ENCODE measurements at places on chromosomes 16 and 17. TPM values are rescaled to one million over a fixed set of nuclear protein-coding genes. Genes with fewer than 3 reads are reported as not detected.

GRCh38 chr17:74197801-74198200 lies 5.7 kb upstream of the RPL38 start:
- no peak for DNase-seq

Gene EPX
- total RNA-seq: not detected

- DNase-seq: no peak
Observed at GRCh38 chr16:4136229-4136813, 20.1 kb upstream of the ADCY9 start.

GRCh38 chr17:48427598-48427997 lies 2.4 kb downstream of the SKAP1 start:
- DNase-seq: peak; percentile 90

Gene EARS2
- total RNA-seq: 31.4 TPM

DNA sequence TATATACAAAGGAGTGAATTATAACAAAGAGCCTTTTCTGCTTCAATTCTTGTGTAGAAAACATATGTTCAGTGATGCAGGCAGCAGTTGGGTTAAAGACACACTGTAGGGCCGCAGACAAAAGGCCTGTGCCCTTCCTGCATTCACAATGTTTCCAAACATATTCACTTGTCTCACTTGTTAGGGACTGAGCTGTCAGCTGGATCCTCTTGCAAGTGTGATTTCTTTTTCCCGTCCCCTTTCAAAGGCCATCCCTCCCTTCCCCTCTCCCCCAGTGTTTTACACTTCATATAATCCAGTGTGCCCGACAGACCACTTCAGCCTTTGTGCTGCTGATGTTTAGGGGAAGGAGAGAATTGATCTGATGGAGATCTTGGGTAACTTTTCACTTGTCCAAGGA lies 217.0 kb downstream of the FTO start:
- DNase-seq: no peak

DNA sequence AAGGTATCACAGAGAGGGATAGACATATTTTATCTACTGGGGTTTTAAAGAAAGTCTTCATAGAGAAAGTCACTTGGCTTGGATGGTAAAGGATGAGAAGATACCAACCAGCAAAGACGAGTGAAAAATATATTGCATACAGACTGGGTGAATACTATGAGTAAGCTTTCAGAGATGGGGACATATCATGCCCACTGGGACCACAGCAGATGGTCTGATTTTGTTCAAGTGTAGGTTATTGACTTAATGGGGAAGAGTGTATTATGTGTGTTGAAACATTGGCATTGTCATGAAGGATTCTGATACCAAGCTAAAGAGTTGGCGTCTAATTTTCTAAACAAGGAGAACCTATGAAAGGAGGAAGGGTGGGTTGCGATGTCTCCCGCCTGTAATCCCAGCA lies 13.8 kb upstream of the MMD start:
- no peak for DNase-seq

- DNase-seq: no peak
Observed at GRCh38 chr16:7231762-7232161, 100.9 kb upstream of the RBFOX1 start.

Gene CDT1
- 93.2 TPM for total RNA-seq

Gene SULT1A4
- 2.7 TPM for total RNA-seq

Gene METTL26
- total RNA-seq: 146 TPM

Gene TNFRSF17
- not detected for total RNA-seq

Gene NEUROD2
- total RNA-seq: not detected

GRCh38 chr16:23318639-23319038 lies 16.5 kb downstream of the SCNN1B start:
- no peak for DNase-seq

- no peak for DNase-seq
Observed at GRCh38 chr17:15999974-16000827, 577 bp downstream of the TTC19 start.

- peak; percentile 80 for DNase-seq
Observed at GRCh38 chr16:138049-138417, 440 bp downstream of the NPRL3 start.

- DNase-seq: peak; percentile 16
Observed at GRCh38 chr17:27216836-27217235, 77.1 kb upstream of the WSB1 start.

- DNase-seq: no peak
Observed at GRCh38 chr17:77502626-77503292, 362.0 kb downstream of the SEC14L1 start.

- no peak for DNase-seq
Observed at GRCh38 chr17:6048486-6048885, 21.7 kb upstream of the WSCD1 start.

Gene CBX2
- 8.2 TPM for total RNA-seq

- peak; percentile 93 for DNase-seq
Observed at GRCh38 chr16:3021449-3022207, 1.5 kb downstream of the TNFRSF12A start.

GRCh38 chr17:79842656-79843473 lies 3.6 kb upstream of the CBX4 start:
- DNase-seq: peak; percentile 75

- DNase-seq: peak; percentile 53
Observed at GRCh38 chr16:70809392-70810060, 8.6 kb upstream of the VAC14 start.

GRCh38 chr16:10668322-10669045 lies 26.2 kb downstream of the TEKT5 start:
- DNase-seq: peak; percentile 61

DNA sequence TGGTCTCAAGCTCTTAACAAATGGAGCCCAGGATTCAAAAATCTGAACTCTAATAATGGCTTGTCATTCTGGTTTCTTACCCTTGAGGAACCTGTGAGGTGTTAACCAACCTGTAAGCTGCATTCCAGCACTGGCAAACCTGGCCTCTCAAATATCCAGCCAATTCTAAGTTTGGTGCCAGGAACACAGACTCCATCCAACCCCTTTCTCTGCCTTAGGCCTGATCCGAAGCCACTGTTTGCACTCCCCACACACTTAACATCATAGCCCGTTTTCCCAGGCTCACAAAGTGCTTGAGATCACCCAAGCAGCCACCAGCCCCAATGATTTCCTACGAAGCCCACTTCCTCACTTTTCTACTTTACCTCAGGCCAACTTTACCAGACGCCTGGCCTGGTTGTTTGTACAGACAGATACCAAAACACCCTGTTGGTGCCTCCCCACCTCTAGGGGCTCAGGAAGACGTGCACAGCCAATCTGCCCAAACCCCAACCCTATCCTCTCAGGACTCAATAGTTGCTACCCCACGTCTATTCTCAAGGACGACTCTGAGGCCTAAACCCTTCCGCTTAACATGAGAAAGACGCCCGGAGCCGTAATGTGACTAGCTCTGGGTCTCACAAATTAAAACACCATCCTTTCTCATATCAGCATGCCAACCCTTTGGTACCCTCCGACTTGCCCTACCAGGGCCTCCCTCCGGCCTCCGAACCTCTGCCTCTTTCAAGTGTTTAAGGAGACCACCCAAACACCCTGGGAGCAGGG lies 3.2 kb upstream of the PER1 start:
- DNase-seq: peak; percentile 78

DNA sequence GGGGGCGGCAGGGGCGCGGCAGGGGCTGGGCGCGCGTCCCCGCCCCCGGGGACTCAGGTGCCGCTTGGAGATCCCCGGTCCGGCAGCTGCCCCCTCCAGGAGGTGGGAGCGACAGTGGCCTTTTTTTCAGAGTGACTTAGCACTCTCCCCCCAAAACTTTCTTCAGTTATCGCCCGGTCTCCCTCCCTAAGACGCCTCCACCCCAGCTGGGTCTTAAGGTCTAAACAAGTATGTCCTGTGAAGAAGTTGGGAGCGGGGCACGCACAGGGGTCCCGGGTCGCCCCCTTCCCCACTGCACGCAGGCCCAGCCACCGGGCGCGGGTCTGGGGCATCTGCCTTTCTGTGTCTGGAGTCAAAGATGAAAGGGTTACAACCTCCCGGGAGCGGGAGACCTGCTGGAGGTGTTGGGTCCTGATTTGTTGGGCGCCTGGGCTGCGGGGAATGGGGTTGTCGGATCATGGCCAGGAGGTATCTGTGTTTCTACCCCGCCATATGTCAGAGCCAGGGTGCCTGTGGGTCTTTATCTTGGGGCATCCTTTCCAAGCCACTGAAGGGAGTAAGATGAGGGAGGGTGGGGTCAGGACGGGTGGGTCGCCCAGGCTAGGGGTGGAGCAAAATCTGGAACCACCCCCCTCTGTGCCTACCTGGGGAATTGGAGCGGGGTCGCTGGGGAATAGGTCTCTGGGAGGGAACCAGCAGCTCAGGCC lies 757 bp downstream of the FMNL1 start:
- peak; percentile 86 for DNase-seq

GRCh38 chr16:72947379-72948237 lies 100.3 kb downstream of the ZFHX3 start:
- no peak for DNase-seq

DNA sequence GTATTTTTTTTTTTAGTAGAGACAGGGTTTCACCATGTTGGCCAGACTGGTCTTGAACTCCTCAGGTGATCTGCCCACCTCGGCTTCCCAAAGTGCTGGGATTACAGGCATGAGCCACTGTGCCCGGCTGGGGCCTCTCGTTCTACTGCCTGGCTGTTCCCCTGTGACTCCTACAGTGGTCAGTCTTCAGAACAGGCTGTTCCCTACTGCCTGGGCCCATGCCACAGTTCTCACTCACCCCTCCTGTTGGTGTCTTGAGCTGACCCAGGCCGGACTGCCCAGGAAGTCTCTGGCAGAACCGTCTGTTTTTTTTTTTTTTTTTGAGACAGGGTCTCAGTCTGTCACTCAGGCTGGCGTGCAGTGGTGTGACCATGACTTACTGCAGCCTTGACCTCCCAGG lies 3.3 kb downstream of the CDK3 start:
- no peak for DNase-seq

Gene KRT15
- not detected for total RNA-seq

DNA sequence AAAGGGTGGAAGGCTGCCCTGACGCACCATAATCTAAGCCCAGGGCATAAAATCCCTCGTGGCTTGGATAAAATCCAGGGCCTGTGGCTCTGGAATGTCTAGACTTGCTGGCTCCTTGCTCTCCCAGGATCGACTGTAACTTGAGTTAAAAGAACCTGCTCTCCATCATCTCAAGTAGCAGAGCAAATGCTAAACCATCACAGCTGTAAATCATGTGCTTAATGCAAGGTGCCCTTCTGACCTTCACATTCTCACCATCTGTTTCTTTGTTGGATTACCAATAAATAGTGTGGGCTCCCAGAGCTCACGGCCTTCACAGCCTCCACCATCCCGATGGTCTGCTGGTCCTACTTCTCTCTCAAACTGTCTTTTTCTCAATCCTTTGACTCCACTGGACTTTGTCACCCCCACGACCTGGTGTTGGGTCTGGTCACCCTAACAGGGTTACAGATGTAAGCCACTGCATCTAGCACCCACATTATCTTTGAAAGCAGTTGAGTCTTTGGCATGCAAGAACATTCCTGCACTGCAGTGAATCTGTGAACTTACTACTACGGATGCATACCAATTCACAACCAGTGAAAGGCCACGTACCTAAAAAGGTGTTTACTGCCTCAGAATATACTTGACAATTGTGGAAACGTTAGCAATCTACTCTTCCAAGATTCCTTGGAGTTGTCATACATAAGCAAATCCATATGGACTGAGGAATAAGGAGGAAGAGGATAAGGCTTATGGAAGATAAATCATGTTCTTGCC lies 15.3 kb downstream of the RSL1D1 start:
- no peak for DNase-seq

GRCh38 chr16:49562228-49562627 lies 188.6 kb downstream of the C16orf78 start:
- no peak for DNase-seq

- DNase-seq: no peak
Observed at GRCh38 chr16:29674188-29674587, 4.8 kb upstream of the QPRT start.

DNA sequence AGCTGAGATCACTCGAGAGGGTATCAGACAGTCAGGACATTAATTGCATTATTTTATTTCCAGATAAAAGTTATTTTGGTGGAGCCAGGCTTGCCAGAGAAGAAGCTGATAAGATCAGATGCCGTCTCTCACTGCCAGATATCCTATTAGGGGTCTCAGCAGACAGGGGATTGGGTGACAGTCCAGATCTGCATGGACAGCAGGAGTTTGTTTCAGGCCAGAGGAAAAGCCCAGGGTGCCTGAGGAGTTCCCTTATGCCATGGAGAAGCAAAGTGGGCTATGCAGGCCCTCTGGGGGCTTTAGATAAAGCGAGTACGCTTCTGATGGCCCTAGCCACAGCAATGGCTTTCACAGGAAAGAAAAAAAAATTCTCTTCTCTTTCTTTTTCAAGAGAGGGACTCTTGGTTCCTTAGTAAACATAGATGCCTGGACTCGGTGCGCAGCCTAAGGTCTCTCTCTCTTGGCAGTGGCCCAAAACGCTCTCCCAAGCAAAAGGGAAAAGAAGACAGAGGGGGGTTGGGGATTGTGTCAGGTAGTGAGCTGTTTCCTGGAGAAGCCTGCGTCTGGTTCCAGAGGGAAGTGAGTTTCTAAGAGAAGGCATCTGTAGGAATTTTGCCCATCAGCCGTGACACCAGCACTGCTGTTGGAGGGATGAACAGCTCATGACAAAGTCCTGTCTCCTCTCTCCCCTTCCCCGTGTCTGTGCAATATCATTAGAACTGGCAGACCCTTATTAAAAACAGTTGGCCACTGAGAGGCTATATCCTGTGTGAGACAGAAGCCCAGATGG lies 166.3 kb upstream of the FOXF1 start:
- no peak for DNase-seq

DNA sequence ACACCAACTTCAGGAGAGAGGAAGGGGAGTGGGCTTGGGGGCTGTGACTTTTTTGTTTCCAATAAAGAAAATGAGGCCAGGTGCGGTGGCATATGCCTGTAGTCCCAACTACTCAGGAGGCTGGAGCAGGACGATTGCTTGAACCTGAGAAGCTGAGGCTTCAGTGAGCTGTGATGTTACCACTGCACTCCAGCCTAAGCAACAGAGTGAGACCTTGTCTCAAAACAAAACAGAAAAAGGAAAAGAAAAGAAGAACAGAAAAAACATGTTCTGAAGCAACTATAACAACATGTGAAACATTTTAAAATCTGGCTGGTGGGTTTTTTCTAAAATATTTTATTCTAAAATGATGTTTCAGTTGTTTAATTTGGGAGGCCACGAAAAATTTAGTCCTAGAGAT lies 554.0 kb upstream of the ZFHX3 start:
- DNase-seq: no peak

GRCh38 chr16:23642246-23642774 lies 1.0 kb downstream of the DCTN5 start:
- DNase-seq: no peak

DNA sequence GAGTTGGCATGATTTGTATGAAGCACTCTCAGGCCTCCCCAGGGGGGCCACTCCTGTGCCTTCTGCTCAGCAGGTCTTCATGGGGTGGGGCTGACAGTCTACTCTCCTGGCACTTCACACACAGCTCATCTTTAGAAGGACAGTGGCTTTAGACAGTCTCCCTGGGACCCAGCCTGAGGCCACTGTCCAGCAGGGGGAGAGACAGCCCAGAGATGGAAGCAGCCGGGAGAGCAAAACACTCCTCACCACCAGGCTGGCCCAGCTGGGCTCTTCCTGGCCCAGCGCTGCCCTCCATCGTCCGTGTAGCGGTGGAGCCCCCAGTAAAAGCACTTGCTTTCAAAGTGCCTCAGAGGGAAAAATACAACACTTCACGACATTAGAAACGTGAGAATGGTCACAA lies 62.0 kb upstream of the CRHR1 start:
- no peak for DNase-seq

GRCh38 chr17:8053600-8053999 lies 14.7 kb downstream of the ALOX15B start:
- no peak for DNase-seq
